Astrocyte of the hippocampus (primary cell): ENCODE measurements at places on chromosomes 7 and 10.

DNA sequence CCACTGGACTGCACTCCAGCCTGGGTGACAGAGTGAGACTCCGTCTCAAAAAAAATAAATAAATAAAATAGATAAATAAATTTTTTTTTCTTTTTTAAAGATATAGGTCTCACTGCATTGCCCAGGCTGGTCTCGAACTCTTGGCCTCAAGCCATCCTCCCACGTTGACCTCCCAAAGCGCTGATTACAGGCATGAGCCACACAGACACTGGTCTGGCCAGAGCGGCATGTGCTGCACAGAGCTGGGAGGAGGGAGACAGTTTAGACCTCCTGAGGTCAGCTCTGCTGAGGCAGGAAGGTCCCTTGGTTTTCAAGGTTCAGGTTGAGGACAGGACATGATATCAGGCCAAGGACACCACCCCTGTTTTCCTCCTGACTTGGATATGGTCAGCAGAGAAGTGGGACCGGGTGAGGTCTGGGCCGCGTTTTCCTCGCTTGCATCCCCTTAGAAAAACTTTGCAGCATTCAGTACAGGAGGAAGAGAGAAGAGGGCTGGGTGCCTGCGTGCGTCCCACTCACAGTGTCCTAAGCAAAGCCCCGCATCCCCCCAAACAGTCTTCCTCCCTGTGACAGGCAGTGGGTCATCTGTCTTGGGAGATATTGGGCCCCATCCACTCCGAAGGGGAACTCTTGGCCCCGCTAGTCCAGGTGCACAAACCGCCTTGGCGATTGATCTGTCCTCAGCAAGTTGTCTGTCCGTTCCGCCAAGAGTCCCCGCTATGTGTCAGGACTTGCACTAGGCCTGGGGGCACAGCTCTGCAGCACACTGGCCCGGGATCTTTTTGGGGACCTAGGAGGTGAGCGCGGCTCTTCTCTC, 56.1 kb downstream of the ZNF727 start:
- no peak for DNase-seq

GRCh38 chr10:48671914-48672595, 12.6 kb upstream of the WDFY4 start:
- DNase-seq = no peak

- no peak for DNase-seq
These were observed 287.7 kb downstream of the NRG3 start for GRCh38 chr10:82162549-82163195.

GRCh38 chr10:74596713-74597112, 229.7 kb upstream of the KAT6B start:
- DNase-seq = no peak

- peak; percentile 94 for DNase-seq
These were observed 188.4 kb upstream of the AGK start for GRCh38 chr7:141362580-141363435.

DNA sequence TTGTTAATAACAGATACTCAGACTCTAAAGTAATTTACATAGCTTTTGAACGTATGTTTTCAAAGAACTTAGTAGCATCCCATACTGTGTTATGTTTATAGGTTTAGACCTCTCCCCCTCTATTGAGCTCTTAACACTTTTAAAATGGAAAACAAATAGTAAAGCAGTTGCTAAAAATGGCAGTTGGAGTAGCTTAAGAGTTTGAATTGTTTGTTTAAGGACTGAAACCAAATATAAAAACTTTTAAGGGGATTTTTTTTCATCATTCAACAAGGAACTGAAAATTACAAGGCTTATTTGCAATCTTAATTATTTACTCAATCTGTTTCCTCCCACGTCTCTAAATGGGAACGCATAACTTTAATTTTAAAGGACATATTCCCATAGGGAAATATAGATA, 1.6 kb upstream of the SPAG6 start:
- DNase-seq = no peak

DNA sequence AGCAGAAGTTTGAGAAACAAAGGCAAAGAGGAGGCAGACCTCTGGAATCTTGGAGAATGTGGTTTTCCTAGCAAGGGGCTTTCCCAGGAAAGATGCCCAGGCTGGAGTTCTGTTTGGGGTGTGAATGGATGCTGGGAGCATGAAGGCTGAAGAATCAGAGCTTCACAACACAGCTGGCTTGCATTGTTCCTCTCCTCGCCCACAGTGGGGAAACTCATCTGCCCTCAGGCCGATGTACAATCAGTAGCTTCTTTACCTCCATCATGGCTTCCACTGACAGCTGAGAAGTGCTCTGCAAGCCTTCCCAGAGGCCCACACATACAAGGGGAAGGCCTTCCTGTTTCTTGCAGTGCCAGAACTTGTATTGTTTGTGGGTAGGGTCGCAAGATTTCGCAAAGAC, 90.8 kb upstream of the HECTD2 start:
- DNase-seq = no peak

GRCh38 chr7:135109976-135110375, 37.9 kb upstream of the TMEM140 start:
- DNase-seq = no peak

DNA sequence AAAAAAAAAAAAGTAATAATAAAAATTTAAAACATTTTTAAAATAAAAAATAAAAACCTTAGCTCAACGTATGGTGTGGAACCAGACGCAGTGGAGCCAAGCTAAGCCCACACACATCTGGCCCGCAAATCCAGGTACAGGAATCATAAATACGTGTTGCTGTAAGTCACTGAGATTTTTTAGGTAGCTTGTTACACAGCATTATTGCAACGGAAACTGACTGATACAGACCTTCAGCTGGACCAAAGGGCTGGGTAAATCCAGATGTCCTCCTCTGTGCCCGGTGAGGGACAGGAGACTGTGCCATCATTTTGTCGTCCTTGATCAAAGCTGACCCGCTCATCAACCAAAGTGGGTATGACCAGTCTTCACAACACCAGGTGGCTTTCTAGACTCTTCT, 104.9 kb downstream of the TMEM130 start:
- no peak for DNase-seq

DNA sequence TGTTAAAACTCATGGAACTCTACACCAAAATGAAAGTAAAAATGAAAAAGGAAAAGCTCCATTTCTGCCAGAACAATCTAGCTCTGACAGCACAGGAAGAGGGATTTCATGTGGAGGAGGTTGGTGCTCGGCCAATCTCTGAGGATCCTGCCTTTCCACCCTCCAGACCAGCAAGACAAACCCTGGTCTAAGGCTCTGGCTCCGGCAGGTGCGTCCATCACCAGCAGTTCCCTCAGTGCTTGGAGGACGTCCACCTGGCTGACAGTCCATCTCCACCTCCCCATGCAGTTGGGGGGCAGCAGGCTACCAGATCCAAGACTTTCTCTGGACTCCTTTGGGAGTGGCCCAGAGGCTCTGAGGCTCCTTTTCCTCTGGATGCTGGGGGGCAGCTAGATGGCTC, 25.0 kb upstream of the LOXL4 start:
- DNase-seq = no peak

GRCh38 chr7:54831644-54832095, 72.7 kb upstream of the SEC61G start:
- no peak for DNase-seq

DNA sequence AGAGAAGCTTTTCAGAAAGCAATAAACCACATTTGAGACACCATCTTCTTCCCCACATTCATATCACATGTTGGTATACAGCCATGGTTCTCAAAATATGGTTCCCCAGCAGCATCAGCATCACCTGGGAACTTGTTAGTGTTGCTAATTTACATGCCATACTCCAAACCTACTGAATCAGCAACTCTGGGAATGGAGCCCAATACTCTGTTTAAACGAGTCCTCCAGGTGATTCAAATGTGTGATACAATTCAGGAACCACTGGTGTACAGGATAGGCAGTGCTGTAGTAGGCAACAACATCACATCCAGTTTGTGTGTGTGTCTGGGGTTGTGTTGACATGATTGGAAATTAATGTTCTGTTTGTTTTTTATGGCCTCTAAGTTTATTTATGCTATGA, 47.7 kb downstream of the ZNF277 start:
- no peak for DNase-seq

GRCh38 chr10:43324876-43325275, 46.6 kb upstream of the FXYD4 start:
- no peak for DNase-seq

GRCh38 chr7:4200546-4201094, 481.5 kb upstream of the FOXK1 start:
- DNase-seq = no peak

DNA sequence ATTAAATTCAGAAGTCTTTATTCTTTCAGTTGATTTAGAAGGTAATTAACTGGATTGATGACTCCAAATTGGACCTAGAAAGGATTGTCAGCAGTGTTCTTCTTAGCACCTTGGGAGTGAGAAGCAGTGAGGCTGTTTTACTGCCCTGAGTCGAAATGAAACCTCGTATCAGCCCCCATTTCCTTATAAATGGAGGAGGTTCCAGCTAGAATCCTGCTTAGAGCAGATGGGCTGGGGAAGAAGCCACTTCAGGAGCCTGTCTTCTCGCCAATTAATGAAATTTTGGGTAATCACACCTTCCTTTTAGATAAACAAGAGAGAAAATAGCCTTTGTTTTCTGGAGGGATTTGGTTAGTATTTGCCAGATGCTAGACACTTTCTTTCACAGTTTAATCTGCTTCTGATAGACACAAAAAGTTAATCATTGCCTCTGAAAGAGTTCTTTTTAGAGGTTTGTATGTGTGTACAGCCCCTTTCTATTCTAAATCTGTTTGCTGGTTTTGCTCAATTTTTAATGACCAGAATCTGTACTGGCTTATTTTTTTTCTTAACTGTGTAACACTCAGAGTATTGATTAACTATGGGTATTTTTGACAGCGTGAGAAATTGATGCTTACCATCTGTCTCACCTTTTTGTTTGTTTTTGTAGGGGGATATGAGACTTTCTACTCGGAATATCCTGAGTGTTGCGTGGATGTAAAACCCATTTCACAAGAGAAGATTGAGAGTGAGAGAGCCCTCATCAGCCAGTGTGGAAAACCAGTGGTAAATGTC, 4.6 kb downstream of the DUSP5 start:
- no peak for DNase-seq

DNA sequence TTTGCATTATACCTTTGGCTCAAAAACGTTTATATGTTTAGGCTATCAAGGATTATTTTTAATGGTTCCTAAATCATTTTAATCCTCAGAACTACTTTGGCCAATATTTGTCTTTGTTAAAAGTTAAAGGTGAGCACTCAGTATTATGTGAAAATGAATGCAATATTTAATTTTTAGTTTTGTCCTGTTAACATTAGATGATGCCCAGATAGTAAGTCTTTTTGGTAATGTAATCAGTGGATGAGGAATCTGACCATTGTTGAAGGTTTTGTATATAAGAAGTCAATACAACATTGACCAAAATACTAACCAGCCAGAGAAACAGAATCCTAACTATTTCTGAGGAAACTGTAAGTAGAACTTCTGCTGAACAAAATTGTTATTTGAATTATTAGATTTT, at the start of gene LIPF:
Gene LIPF, plus strand, starts transcription at position 301 of the 400 bp plus-strand sequence. CDS start 2,856 bp downstream, outside the sequence.
- DNase-seq = no peak

DNA sequence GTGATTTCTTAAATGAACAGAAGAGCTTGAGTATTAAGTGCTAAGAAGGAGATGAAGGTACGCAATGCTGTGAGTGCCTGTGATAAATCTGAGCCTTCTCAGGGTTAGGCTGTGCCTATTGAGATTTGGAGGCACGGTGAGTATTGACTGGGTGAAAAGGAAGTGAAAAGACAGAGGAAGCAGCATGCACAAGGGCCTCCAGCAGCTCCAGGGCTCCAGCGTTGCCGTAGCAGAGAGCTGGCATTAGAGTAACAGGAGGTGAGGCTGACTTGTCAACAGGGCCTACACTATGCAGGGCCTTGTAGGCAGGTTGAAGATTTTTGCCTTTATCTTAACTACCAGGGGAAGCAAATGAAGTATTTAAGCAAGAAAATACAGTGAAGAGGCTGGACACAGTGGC, 54.1 kb upstream of the PDCD4 start:
- no peak for DNase-seq

DNA sequence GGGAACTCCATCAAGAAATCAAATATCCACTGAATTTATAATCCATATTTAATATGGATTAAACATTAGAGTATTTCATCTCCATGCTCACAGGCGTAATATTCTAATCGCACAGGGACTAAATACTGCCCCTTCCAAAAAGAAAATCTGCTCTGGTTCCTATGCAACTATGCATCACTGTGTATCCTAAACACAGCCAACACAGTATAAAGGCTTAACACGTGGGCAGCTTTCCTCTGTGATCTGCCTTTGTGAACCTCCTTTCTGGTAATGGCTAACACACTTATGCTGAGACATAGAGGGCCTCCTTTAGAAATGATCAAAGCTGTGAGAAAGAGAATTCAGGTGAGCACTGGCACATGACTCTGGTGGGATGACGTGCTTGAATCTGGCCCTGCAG, 110.2 kb downstream of the RAB11FIP2 start:
- DNase-seq = no peak

- no peak for DNase-seq
These were observed 175.0 kb downstream of the CYP26A1 start for GRCh38 chr10:93248583-93249227.

GRCh38 chr10:75717126-75717916, 285.9 kb downstream of the LRMDA start:
- DNase-seq = no peak
